Activated T-helper 1 cell treated with Interleukin-2 at 50 U/mL for 16 hours (primary cell): ENCODE measurements at places on chromosomes 2 and 18.

DNA sequence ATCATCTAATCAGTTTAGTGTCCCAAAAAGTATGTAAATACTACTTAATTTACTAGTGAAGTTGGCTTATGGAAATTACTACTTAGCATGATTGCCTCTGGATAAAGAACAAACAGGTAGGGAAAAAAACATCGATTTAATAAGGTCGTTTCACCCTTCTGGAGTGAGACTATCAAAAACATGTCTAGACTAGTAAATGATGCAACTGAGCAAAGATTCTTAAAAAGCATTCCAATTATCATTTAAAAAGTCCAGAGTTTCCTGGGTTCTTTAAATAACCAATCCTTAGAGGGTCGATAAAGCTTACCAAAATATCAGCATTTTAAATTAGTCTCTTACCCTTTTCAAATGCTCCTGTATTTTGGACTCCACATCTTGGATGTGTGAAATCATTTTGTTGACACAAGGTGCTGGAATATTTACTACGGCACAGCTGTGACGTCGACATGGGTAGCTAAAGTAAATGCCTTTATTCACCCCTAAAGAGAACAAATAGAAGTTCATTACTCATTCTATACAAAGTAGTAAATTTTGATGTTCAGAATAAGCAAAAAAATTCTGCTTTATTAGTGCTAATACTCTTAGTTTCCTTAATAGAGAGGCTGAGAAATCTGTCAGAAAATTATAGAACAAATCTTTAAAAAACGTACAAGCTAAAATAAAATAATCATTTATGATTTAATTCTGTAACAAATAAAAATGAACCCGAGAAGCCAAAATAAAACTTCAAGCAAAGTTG is 70.6 kb downstream of the CCDC178 start:
- no peak for DNase-seq

DNA sequence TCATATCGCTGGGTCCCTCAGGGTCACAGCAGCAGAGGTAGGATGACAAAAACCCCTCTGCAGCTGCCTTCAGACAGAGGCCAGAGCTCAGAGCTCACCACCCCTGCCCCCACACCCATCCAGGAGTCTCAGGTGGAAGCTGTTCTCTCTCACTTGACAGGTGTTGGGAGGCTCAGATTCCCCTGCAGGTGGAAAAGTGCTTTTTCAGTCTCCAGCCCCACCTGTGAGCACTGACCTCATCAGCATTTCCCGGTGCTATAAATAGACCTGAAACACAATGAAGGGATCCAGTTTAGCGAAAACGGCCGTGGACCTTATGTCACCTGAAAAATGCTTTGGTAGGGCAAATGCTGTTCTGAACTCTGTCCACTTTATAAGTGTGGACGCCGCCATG is 254.9 kb downstream of the NDUFA10 start:
- DNase-seq: no peak

DNA sequence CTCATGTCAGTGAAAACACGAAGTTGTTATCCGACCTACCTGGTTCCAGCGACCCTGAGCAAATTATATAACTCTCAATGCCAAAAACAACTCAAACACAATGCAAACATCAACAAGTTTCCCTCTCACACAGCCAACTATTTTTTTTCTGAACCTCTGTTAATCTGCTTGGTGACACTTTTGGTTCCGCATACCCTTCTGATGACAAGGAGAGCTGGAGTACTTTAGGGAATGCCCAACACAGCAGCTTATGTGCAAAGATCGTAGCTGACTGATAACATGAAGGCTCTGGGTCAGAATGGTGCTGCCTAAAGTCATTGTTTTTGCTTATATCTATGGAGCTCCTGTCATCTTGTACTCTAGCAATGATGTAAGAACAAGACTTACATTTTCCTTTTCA is 72.7 kb upstream of the CCDC68 start:
- no peak for DNase-seq

DNA sequence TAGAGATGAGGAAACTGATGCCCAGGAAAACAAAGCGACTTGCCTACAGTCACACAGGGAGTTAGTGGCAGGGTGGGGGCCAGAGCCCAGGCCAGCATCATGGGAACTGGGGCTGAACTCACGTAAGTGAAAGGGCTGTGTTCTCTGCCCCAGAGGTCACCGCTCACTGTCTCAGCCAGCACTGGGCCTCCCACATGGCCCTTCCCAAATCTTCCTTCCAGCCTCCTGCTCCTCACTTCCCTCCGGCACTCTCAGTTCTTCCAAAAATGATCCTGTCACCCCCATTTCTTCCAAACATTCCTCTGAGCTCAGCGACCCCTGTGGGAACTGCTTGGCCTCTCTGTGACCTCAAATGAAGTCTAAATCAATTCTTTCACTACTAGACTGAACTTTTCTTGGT is 90.5 kb upstream of the TMEM247 start:
- DNase-seq: no peak

GRCh38 chr2:28310107-28310506 is 82.6 kb upstream of the FOSL2 start:
- no peak for DNase-seq

DNA sequence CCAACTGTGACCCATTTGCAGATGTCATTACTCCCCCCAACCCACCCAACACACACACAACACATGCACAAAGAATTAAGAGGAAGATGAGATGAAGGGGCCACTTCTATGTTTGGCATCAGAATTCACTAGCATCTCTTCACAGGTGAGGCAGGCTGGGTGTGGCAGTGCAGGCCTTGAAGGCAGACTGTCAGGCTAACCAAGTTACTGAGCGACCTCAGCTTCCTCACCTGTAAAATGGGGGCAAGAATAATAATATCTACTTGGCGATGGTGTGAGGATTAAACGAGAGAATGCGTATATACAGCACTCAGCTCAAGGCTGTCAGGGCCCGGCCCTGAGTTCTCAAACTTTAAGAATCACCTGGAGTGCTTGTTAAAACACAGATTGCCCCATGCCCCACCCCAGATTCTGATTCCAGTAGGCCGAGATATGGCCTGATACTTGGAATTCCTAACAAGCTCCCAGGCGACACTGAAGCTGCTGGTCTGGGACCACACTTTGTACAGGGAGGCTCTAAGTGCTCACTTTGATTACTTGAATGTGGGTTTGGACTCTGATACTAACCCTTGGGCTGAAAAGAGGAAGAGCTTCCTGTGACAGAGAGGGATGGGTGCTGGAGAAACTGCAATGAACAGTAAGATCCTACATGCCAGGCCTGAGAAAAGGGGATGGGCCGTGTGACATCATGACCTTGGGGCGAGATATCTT is 1.1 kb downstream of the ACTG2 start:
- no peak for DNase-seq

- no peak for DNase-seq
Observed at GRCh38 chr2:221377066-221377465, 195.0 kb downstream of the EPHA4 start.

- DNase-seq: no peak
Observed at GRCh38 chr2:64905338-64906024, 83.7 kb upstream of the SLC1A4 start.

DNA sequence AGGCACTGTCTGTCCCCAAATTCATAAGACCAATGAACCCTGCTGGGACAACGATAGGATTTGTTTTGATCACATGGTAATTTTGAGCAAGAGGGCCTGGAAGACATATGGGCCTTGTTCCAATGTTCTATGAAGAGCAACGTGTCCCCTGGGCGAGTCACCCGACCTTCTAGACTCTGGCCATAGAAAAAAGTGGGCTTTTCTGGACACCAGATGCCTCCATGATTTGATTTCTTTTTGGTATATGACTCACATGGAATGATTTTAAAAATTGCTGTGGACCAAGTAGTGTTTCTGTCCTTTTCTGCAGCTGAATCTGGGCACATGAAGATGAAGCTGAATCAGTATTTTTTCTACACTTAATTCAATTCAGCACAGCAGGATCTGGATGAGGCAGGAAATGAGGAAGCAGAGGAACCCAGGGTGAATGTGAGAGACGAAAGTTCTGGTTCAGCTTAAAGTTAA is 104.9 kb downstream of the CDC42EP3 start:
- DNase-seq: no peak

DNA sequence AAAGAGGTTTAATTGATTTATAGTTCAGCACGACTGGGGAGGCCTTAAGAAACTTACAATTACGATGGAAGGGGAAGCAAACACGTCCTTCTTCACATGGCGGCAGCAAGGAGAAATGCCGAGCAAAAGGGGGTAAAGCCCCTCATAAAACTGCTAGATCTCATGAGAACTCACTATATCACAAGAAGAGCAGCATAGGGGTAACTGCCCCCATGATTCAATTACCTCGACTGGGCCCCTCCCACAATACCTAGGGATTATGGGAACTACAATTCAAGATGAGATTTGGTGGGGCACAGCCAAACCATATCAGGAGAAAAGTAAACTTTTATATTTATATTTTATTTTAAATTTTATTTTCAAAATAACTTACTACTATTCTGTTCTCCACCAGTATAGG is 272.0 kb downstream of the MYCN start:
- DNase-seq: no peak

DNA sequence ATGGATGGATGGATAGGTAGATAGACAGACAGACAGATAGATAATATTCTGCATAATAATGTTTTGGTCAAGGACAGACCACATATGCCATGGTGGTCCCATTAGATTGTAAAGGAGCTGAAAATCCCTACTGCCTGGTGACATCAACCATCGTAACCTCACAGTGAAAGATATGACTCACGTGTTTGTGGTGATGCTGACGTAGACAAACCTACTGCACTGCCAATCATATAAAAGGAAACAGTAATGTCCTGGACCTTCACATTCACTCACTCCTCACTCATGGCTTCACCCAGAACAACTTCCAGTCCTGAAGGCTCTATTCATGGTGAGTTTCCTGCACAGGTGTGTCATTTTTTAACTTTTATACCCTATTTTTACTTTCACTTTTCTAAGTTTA is 202.9 kb upstream of the TPO start:
- DNase-seq: no peak

GRCh38 chr18:56001576-56001975 is 413.6 kb upstream of the TCF4 start:
- no peak for DNase-seq

DNA sequence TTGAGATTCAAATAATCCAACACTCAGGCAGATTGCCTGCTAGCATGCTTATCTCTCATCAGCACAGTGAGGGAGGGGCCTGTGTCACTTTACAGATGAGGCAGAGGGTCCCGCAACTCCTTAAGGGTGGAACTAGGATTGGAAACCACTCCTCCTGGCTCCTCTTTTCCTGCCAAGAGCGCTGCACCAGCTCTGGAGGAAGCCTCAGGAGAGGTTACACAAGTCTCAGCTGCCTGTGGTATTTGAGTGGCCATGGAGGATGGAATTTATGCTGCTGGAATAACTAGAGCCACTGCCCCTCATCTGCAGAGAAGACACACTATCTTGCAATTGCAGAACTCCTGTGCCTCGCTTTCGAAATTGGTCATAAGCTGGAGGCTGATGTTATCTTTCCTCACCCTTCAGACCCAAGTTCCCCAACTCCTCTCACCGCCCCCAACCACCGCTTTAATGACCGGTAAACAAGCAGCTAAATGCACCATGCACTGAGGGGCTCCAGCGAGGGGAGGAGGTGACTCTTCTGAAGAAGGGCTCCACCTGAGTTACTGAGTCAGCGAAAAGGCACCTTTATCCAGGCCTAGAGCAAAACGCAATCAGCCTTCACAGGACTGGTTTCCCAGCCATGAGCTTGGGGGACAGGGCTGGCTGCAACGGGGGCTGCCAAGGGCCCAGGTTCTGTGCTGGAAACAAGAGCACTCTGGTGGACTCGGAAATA is 245.8 kb downstream of the SOX11 start:
- no peak for DNase-seq

DNA sequence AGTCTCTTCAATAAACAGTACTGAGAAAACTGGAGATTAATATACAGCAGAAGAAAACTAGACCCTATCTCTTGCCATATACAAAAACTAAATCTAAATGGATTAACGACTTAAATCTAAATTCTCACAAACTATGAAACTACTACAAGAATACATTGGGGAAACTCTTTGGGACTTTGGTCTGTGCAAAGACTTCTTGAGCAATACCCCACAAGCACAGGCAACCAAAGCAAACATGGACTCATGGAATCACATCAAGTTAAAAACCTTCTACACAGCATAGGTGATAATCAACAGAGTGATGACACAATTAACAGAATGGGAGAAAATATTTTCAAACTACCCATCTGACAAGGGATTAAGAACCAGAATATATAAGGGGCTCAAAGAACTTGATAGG is 848.2 kb upstream of the NRXN1 start:
- no peak for DNase-seq

GRCh38 chr18:10094154-10094553 is 180.3 kb downstream of the VAPA start:
- DNase-seq: no peak

GRCh38 chr2:225117051-225117716 is 74.9 kb upstream of the DOCK10 start:
- no peak for DNase-seq

DNA sequence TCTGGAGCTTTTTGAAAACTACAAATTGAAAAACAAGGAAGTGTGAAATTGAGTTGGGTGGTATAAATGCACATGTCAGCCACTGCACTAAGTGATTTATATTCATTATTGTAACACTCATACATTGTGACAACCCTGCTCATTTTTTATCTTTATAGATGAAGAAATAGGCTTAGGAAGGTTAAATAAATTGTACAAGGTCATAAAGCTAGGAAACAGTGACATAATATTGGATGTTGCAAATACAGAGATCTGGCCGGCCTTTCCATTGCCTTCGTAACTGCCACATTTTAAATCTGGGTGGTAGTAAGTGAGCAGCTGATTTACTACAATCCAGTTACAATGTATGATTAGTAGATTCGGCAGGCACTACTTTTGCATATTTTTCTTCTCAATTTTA is 76.6 kb upstream of the LPIN2 start:
- no peak for DNase-seq

DNA sequence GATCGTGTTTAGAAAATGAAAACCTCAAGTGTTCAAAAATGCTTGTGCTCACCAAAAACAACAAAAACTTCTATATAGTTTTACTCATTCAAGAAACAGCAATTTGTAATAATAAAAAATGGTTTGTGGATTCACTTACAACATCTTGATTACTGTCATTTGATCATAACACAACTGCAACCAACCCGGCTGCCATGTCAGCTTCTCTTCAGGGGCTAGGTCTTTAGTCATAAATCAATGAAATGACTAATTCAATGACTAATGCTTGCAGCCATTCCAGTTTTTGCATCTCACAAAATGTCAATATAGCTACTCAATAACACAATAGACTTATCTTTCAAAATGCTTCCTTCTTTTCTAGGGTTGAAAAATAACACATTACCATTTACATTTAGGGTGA is 128.0 kb downstream of the OLA1 start:
- no peak for DNase-seq

DNA sequence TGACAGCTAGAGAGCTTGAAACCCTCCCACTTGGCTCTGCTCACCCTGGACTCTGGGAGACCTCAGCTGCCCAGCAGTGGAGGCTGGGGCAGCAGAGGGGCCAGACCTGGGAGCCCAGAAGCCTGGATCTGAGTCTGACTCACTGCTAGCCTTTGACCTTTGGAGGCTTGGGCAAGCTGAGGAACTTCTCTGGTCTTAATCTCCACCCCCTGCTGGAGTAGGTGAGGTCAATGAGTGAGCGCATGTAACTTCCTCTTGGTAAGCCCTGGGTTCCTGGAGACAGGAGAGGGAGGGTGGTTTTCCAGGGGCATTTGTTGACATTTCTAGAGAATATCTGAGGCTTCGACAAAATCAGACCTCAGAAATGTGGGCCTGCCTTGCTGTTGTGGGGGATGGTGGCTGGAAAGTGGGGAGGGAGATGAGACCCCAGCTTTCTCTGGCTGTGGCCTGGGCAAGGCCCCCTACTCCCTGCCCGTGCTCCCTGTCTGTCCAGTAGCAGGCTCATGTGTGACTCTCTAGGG is 73.0 kb upstream of the YWHAQ start:
- no peak for DNase-seq
